Kidney capillary endothelial cell (primary cell): ENCODE measurements at places on chromosomes 4 and X.
A peak's percentile ranks its signal among the peaks of the same experiment; 100 is the strongest.

DNA sequence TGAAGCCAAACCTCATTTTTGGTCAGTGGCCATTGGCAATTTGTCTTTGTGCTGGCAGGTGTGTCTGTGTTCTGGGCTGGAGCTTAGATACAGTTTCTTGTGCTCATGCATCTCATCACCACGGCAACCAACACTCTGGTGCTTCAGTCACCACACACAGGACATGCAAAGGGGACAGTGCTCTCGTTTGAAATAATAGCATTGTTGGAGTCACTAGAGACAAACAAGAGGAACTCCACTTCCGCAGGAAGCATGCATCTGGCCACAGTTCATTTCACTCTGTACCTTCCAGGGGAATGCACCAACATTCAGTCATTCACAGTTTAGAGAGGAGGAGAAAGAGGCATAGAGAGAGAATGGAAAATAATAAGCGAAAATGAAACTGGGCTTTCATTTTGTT lies 267.4 kb downstream of the ANK2 start:
- no peak for DNase-seq

DNA sequence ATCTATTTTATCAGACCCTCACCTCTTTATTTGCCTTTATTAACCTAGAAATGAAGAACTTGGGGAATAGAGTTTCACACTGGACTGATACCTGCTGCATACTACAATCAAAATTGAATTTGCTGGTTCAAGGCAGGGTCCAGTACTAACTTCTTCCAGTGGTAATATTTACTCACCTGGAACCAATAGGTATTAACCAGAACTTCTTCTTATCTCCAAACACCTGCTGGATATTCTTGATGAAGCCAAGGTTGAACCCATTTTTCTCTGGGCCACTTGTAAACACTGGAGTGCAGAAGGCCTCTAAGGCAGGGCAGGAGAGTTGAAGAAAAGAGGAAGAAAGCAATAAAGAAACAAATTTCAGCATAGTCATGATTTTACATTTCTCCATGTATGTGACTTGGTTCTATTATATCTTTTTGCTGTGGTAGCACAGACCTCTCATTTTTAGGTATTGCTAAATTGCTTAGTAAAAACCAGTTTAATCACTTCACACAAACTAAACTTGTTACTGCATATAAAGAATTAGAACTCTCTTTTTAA lies 101.1 kb downstream of the ZDHHC15 start:
- no peak for DNase-seq

GRCh38 chr4:187016101-187016500 lies 292.4 kb upstream of the FAT1 start:
- no peak for DNase-seq

- DNase-seq, result no peak
These were observed 44.0 kb downstream of the ZNF518B start for GRCh38 chr4:10413177-10413576.

- DNase-seq, result no peak
These were observed 29.4 kb downstream of the WDR13 start for GRCh38 chrX:48626401-48627298.

DNA sequence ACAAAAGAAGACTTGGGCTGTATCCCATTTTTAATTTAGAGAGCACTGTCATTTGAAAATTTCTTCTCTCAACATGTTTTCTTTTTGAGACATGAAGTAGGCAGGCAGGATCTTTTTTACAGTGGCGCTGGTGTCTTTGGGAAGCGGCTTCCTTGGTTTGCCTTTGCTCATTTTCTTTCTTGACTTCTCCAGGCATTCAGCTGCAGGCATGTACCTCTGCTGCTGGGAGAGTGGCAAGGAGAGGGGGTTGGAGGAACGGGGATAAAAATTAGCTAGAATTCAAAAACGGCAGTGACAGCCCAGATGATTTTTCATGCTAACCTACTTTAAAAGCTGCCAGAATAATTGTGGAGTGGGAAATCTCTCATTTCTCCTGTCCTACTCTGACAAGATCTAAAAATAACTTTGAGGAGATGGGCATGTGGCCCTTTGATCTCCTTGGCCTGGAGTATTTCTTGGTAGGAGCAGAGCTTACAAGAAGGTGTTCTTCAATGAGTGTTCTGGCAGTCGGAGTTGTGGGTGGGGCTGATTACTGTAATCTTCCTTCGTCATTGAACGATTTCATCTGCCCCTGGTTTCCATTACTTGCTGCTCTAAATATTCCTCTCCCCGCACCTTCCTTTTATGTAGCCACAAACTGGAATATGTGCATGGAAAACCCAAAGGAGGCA lies 54.8 kb downstream of the TBL1X start:
- no peak for DNase-seq

GRCh38 chrX:18985186-18985435 lies 1.2 kb upstream of the PHKA2 start:
- DNase-seq, result no peak

DNA sequence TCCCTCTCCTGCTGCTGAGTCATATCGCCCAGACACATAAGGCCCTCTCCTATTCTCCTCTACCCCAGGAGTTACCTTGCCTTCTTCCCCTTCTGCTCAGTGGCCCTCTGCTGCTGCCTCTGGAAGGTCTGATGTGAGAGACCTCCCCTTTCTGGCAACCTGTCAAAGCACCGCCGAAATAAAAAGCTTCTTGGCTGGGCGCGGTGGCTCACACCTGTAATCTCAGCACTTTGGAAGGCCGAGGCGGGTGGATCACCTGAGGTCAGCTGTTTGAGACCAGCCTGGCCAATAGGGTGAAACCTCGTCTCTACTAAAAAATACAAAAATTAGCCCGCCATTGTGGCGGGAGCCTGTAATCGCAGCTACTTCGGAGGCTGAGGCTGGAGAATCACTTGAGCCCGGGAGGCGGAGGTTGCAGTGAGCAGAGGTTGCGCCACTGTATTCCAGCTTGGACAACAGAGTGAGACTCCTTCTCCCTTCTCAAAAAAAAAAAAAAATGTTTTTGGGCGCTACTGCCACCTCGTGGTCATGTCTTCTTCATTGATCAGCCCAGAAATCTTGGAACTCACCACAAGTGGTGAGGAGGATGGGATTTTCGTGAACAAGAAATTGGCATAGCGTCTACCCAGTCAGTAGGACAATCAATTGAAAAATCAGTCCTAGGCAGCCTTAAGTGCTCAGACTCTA lies 8.6 kb upstream of the ZXDA start:
- DNase-seq, result no peak

DNA sequence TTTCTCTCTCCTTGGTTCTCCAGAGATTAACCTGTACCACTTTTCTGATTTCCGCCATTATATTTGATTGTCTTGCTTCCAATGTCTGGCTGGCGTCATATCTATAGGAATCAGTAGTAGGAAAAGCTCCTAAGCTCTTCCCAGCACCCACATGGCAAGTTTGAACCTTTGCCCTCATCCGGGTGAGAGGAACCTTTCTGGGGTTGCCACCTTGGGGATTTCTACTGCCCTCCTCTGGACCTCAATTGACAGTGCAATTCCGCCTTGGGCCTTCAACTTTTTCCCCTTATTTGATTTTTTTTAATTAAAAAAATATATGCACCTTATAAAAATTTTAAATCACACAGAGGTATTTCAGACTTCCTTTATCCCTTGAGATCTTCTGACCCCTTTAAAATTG lies 2.0 kb upstream of the CXorf66 start:
- no peak for DNase-seq

DNA sequence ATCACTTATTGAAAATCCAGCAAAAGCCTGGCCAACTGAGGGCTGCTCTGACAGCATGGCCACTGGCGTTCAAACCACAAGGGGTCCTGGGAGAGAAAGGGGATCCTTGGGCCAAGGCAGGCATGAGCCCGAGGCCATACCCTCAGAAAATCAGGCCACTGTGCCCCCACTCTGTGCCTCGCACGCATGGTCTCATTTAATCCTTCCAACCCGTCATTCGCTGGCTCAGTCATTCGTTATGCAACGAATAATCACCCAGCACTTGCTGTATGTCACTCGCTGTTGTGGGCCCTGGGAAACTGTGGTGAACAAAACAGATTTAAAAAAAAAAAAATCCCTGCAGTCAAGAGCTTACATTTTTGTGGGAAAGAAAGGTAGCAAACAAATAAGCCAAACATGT lies 112.7 kb downstream of the BCOR start:
- no peak for DNase-seq

DNA sequence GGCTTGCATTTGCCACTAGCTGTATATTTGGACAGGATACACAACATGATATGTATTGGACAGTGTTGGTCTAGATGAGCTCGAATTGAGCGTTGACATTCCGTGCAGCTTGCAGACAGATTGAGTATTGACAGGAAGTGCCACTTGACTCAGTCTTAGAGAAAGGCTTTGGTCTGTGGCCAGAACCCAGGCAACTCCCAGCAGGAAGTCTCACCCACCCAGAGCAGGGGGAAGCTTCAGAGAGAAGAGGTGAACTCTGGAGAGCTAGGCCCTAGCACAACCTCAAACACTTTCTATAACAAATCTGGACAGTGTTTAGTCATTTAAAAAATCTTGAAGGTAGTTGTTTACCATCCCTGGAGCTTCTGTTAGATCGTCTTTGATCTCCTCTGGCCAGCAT lies 280.5 kb downstream of the FBXW7 start:
- peak; percentile 93 for DNase-seq

DNA sequence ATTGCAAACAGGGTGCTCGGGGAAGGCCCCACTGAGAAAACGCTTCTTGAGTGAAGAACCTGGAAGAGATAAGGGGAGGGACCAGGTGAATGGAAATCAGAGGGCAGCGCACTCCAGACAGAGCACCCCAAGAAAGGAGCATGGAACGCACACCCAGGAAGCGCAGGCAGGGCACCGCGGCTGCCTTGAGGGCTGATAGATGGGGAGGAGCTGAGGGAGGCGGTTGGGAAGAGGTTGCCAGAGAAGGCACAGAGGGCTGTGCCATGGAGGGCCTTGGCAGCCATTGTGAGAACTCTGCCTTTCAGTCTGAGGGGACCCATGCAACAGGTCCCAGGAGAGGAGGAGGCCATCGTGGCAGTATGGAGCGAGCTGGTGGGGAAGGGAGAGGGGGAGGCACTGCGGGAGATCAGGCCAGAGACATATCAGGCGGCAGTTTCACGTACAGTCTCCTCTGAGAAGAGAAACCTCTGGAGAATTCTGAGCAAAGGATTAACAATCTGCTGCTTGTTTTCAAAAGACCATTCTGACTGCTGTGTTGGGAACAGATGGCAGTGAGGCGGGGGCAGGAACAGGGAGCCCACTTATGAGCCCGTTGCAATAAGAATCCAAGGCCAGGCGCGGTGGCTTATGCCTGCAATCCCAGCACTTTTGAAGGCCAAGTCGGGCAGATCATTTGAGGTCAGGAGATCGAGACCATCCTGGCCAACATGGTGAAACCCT lies 83.7 kb downstream of the PCYT1B start:
- DNase-seq, result no peak

GRCh38 chrX:57406149-57406548 lies 119.6 kb downstream of the FAAH2 start:
- no peak for DNase-seq
